ENCODE measurements at places on chromosomes 1 and 21. TPM values are rescaled to one million over a fixed set of nuclear protein-coding genes. Genes with fewer than 3 reads are reported as not detected.

Gene SLAMF7
- total RNA-seq: not detected

- no peak for DNase-seq
These were observed 128.1 kb upstream of the CTTNBP2NL start for GRCh38 chr1:112267929-112268328.

DNA sequence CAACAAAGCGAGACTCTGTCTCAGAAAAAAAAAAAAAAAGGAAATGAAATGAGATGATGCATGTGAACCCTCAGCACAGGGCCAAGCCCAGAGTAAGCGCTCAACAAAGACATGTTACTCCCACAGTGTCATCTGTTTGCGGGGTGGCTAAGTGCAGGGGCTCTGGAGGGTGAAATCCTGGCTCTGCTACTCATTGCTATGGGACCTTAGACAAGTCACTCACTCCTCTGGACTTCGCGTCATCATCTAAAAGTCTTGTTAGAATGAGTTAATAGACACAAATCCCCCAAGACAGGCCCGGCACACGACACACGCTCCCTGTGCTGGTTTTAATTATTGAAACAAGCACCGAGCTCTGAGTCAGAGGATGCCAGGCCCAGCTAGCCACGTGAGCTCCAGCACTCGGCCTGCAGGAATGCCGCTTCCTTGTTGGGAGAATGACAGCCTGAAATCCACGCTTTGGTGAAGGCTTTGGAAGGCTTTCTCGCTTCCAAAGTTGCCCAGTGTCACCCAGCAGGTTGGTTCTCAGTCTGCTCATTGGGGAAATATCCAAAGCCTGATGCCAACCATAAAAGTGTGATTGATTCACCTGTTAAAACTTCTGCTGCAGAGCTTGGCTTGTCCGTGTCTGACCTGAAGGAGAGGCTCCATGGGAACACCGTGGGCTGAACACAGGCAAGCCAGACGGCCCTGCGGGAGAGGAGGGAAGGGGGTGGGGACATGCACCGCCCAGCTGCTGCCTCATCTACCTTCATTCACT lies 36.7 kb upstream of the TARDBP start:
- DNase-seq: no peak

DNA sequence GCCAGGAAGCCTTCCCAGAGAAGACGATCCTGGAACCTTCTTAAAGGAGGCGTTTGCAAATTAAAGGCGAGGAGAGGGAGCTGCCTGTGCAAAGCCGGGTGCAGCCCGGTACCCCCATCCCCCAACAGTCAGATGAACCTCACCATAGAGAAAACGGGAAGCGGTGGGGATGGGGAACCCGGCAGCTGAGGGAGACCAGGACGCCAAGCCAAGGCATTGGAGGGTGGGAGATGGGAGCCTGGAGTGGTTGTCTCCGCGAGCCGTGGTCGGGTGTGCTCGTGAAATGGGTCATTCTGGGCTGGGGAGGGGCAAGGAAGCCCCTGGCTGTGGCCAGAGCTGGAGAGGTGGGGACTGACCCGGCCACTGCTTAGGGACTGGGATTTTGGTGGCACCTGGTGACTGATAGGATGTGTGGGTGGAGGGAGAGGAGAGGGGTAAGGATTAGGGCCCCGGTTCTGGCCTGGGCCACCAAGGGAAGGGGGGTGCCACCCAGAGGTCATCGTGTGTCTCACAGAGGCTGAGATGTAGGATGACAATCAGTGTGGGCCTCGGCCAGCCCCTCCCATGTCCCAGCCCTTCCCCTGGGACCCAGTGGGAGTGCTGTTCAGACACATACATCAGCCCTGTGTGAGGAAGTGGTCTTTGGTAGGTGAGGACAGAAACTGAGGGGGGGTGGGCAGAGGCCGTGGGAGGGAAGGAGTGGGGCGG lies 676 bp upstream of the PADI2 start:
- peak; percentile 78 for DNase-seq

Gene BCAN
- total RNA-seq: 5.5 TPM

Gene CCDC27
- total RNA-seq: 0.45 TPM

DNA sequence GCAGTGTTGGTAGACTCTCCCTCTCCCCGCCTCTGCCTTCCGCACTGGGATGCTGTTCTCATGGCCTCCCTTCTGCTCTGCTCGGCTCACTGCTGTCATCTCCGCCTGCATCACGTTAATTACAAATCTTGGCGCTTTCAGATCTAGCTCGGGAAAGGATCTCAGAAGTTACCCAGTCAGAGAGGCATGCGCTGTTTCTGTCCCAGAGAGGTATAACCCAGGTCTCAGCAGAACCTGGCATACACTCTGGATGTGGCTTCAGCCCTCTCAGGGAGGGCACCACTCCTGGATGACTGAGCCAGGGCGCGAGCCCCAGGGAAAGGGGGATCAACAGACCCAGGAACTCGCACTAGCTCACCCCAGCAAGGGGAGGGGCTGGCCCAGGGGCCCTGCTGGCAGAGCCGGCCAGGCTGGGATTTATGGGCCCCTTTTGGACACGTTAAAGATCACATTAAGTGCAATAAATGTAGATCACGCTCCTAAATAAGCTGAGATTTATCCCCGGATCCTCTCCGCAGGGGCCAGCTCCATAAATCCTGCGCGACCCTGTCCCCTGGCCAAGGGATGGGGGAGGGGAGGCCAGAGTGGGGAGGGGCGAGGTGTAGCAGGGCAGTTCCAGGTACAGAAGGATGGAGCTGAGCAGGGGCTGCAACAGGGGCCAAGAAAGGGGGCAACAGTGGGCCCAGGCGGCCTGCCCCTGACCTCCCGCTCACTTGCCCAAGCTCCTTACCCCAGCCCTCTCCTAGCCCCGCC lies 101.3 kb upstream of the ZBTB40 start:
- peak; percentile 49 for DNase-seq

Gene LAX1
- total RNA-seq: not detected

DNA sequence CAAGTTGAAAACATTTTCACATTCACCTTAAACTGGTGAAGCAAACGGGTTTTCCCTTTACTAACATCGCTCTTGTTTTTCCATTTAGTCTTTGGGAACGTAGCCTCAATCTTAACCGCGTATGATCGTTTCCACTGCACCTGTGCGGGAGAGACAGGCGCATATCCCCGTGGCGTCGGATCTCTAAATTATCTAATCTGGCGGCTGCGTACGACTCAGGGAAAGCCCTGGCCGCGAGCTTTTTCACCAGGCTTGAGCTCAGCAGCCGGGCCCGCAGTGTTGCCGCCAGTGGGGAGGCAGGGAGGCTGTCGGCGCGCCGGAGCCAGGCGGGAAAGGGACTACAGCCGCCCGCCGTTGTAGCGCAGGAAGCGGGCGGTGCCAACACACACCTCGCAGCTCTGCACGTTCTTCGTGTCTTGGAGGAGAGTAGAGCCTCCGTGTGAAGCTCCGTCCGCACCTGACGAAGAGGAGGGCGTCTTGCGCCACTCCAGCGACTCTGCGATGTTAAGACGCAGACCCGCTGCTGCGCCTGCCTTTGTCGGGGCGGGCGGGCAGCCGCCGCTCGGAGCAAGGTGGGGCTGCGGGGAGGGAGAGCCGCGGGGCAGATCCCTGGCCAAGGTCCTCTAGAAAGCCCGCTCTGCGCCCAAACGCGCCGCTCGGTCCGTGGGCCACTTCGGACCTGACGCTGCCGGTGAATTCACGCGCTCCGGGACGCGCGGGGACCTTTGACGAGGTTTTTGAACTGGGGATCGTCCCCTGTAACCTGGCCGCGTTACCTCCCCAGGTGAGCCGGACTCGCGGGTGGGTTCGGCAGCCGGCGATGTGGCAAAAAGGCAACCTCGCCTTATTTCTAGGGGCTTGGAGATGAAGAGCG lies 18.5 kb upstream of the TBX15 start:
- peak; percentile 68 for DNase-seq

- no peak for DNase-seq
These were observed 23.8 kb downstream of the ALDH9A1 start for GRCh38 chr1:165674599-165674998.

DNA sequence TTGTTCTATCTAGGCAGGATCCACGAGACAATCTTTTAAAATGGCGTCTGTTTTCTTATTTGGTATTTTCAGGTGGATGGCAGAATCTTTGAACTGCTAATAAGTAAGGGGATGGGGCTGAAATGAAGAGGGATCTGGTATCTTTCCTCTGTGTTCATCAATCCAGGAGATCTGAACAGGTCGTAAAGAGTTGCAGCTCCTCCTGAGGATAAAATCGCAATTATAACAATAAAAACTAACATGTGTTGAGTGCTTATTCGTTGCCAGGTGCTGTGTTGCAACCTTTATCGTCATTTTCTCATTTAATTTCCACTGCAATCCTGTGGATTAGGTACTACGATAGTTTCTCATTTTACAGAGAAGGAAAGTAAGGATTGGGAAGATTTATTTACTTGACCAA lies 134.6 kb upstream of the DPYD start:
- DNase-seq: no peak

Gene STXBP3
- 37.4 TPM for total RNA-seq

Gene MIXL1
- total RNA-seq: 2.6 TPM

Gene HUNK
- total RNA-seq: 14.8 TPM

- DNase-seq: no peak
These were observed 27.6 kb downstream of the RUNX1 start for GRCh38 chr21:35021546-35021945.

Gene CD34
- 0.07 TPM for total RNA-seq

Gene CLDN14
- total RNA-seq: not detected

GRCh38 chr1:48040154-48040553 lies 43.0 kb upstream of the TRABD2B start:
- no peak for DNase-seq

DNA sequence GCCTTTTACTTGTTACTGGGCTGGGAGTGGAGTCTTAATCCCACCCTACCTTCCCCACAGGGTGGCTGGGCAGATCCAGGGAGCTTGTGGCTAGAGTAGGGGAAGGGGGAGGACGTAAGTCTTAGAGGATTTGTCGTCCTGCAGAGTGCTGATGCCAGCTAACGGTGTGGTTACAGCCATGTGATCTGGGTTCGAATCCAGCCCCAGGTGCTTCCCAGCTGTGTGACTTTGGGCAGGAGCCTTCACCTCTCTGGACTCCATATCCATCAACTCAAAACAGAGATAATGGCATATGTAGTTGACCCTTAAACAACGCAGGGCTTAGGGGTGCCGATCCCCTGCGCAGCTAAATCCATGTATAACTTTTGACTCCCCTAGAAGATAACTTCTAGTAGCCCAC lies 108.4 kb upstream of the TMEM51 start:
- DNase-seq: no peak

- no peak for DNase-seq
These were observed 651.3 kb downstream of the PTPRC start for GRCh38 chr1:199290186-199290585.

DNA sequence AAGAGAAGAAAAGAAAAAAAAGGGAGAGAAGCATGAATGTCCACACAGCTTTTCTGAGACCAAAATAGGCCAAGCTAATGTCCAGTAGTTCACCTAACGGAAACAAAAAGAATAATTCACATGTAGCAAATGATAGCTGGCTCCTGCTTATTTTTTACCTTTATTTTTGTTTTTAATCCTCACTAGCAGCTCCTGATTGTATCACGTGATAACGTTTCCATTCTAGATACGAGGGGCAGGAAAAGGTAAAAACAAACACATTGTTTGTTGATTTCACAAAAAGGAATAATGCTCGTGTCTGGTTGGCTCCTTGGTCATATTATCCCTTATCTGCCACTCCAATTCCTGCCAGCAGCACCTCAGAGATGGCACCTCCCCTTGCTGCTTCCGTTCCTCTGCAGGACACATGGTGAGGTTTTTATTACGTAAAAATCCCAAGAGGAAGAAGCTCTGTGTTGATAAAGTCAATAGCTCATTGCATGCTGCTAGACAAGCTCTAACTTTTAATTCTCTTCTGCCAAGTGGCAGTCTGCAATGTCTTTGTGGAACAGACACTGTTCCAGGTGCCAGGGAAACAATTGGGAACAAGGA lies 201.7 kb downstream of the CRB1 start:
- DNase-seq: peak; percentile 19

GRCh38 chr1:201379733-201380242 lies 2.3 kb upstream of the TNNT2 start:
- no peak for DNase-seq

DNA sequence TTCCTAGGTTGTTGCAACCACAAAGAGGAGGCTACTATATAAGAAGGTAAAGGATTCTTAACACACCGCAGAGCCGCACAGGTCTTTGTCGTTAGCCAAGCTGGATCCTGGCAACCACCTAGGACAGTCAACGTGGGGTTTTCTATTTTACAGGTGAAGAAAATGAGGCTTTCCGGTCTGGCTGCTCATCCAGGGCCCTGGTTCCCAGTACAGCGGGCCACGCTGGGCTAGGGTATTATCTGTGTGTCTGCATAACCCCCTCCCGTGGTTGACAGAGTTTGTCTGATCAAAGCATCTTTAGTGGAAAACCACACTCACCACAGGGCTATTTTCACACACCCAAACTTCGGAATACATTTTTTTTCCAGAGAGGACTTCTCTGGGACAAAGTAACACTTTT lies 39.0 kb upstream of the PDE9A start:
- no peak for DNase-seq

- DNase-seq: peak; percentile 65
These were observed 664 bp downstream of the BACE2 start for GRCh38 chr21:41168391-41169257.

Gene CLIC6
- total RNA-seq: 1.5 TPM

- DNase-seq: no peak
These were observed 175.9 kb upstream of the NR5A2 start for GRCh38 chr1:199851439-199852140.

Gene SYTL1
- 5.4 TPM for total RNA-seq

DNA sequence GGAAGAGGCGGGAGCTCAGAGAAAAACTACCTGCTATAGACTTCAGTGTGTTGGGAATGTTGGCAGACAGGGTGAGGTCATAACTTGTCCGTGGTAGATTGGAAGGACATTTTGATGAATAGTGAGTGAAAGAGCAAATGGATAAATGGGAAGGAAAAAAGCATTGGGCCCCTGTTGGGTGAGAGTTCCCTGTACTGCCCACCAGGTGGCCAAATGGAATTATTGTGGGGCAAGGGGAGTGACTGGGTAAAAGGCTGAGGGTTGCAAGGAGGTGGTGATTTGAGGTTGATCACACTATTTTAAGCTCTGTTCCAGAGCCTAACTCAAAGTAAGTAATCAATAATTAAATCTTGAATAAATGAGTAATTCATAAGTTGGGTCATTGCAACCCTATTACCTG lies 60.4 kb downstream of the MRPS6 start:
- peak; percentile 56 for DNase-seq

Data from GM23338 (cell line).